NCI-H69 (cell line): ENCODE measurements at places on chromosomes 1 and 21.

- DNase-seq, result no peak
These were observed 16.9 kb upstream of the IFNGR2 start for GRCh38 chr21:33386222-33386784.

DNA sequence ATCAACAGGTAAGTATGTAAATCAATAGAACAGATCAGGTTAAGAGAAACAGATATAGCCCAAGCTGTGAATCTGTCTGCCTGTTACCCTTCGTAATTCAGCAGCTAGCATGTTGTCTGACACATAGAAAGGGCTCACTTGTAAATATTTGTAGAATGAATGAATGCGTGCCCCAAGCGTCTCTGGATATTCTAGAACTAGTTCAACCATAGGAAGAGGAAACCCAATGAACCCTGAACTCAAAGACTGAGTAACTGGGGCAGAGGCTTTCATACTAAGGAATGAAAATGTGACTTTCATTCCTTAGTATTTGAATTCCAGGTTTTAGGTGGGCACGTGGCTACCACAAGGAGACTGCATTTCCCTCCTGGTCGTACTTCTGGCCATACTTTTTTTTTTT lies 60.1 kb upstream of the SMYD2 start:
- DNase-seq, result peak; percentile 19

GRCh38 chr1:167575649-167576048 lies 22.1 kb upstream of the CREG1 start:
- DNase-seq, result no peak

DNA sequence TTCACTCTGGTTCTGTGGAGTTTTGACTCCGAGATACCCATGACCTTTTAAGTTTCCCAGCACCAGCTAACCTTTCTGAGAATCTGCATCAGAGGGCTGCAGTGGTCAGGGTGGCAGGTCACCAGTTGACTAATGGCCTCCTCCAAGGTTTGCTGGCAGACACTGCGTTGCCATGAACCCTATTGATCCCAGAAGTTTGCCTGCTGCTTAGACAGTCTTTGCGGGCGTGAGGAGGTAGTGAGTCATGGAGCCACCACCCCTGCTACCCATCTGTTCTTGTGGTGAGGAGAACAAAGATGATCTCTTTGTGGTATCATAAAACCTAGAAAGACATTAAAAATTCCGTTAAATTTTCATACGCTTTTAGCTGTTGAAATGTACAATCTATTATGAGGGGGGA lies 180.4 kb downstream of the FGGY start:
- DNase-seq, result no peak

- DNase-seq, result no peak
These were observed 27.0 kb upstream of the TRAPPC10 start for GRCh38 chr21:43984905-43985689.

- no peak for DNase-seq
These were observed 43.3 kb upstream of the PUM1 start for GRCh38 chr1:31108861-31109260.
